GM23338 (cell line): ENCODE measurements at places on chromosomes 16 and 17.
A peak's percentile ranks its signal among the peaks of the same experiment; 100 is the strongest.

DNA sequence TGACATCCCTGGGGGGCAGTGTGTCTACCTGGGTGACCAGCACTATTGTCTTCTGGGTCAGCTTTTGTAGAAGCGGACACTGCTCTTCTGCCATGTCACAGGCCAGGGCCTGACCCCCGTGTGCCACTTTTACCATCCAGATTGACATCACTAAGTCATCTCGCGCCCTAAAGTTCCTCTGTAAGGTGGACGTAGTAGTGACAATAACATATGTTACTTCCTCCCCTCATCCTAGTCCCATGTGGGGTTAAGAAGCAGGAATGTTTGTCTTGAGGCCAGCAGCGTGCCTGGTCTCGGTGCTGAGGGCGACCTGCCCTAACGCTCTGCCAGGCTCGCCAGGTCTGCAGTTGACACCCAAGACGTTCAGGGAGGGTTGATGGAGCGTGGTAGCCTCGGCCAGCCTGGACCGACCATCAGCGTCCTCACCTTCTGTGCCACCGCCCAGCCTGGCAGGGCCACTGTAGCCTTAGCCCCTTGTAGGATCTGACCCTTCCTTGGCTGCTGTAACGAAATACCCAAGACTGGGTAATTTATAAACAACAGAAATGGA lies 20.7 kb downstream of the GAA start:
- no peak for DNase-seq

- no peak for DNase-seq
Observed at GRCh38 chr16:81625544-81626153, 153.4 kb upstream of the PLCG2 start.

- DNase-seq, result no peak
Observed at GRCh38 chr17:63954402-63955063, 18.2 kb downstream of the SCN4A start.

GRCh38 chr16:49158029-49158642 lies 123.5 kb downstream of the CBLN1 start:
- peak; percentile 87 for DNase-seq

DNA sequence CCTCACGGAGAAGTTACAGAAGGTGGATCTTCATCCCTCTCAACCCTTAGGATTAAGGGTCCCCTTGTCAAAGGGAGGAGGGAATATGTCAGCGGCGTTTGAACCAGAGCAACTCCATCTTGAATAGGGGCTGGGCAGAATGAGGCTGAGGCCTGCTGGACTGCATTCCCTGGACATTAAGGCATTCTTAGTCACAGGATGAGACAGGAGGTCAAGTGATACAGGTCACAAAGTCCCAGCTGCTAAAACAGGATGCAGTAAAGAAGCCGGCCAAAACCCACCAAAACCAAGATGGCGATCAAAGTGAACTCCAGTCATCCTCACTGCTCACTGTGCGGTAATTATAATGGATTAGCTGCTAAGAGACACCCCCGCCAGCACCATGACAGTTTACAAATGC lies 36.7 kb downstream of the RBFOX3 start:
- no peak for DNase-seq

DNA sequence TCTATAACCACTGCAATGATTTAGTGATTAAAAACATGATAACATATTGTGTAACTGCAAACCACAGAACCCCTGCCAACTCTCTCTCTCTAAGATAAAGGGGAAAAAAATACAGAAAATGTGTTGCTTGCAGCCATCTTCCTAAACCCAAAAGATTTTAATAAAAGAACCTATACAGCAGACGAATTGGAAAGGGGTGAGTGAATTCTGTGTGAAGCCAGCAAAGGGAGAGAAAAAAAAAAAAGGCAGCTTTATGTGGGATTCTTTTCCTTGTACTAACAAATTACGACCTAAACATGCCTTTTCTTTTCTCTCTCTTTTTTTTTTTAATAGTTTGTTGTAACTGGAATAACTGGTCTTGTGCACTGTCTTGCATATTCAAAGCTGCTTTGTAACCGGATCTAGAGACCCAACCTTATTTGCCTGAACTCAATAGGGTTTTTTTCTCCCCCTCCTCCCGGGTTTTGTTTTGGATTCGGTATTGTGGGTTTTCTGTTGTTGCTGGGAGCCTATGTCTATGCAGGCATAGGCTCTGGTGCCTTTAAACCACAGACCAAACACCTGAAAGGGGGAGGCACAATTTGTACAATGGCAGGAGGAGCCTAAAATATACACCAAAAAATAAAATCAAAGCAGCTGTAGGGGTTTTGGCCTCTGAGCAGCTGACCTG lies 7.0 kb upstream of the ZFHX3 start:
- peak; percentile 63 for DNase-seq

- no peak for DNase-seq
Observed at GRCh38 chr16:52529226-52529625, 17.7 kb downstream of the TOX3 start.

DNA sequence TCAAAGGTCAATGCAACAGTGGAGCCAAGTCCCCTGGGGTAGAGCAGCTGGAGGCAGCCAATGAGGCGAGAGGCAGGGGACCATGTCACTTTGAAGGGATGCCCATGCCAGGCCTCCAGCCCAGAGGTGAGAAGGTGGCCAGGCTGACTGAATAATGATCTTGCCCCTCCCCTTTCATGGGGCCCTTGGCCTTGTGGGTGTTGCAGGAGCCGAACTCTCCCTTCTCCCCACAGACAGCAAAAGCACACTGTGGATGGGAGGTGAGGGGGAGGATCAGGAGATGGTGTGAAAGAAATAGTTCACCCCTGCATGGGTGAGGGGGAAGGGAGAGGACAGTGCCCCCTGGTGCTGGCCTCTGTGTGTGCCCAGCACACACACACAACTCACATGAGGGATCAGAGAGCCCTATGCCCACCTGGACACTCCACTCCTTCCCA lies 15.8 kb upstream of the TBX21 start:
- DNase-seq, result peak; percentile 37

- peak; percentile 63 for DNase-seq
Observed at GRCh38 chr16:85675251-85675874, 13.4 kb downstream of the GINS2 start.

DNA sequence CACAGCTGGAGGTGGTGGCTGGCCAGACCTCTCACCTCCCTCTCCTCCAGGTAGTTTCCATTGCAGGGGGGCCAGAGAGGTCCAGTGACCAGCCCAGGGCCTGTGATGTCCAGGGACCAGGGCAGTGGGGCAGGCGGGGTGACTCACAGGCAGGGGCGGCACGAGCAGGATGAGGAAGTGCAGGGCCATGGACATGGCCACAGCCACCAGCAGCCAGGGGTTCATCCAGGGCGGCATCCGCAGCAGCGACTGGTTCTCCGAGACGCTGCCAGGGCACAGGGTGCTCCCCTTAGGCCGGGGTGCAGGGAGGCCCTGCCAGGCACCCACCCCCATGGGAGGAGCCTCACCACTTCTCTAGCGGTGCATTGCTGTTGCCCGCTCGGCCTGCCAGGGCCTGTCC lies 12.9 kb upstream of the P2RX1 start:
- DNase-seq, result no peak

DNA sequence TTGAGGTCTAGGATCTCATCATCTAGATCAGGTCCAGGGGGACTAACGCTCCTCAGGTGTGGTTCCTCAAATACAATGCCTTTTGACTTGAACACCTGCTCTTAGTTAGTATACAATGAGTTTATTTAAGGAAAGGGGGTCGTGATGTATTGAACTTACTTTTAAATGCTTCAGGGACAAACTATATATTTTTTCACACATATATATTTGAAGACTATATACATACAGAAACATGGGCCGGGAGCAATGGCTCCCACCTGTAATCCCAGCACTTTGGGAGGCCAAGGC lies 11.5 kb upstream of the USP32 start:
- no peak for DNase-seq

GRCh38 chr17:58452738-58453137 lies 35.4 kb upstream of the RNF43 start:
- no peak for DNase-seq

DNA sequence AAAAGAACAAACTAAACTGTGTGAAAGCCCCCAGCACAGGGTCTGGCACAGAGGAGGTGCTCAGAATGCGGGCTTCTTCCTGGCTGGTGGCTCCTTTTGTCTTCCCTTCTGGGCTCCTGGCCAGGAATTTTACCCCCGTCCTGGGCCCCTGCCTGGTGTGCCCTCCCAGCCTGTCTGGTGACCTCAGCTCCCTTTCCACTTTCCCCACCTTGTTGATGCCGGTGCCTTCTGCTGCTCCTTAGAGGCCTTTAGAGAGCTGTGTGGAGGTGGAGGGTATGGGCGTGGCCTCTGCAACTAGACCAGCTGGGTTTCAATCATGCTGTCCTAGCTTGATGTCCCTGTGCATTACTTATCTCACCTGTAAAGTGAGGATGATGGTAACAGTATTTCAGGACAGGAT lies 16.8 kb downstream of the PIRT start:
- DNase-seq, result no peak

GRCh38 chr16:11329071-11329491 lies 16.2 kb upstream of the RMI2 start:
- peak; percentile 90 for DNase-seq

GRCh38 chr17:82840431-82840831 lies 609 bp upstream of the ZNF750 start:
- peak; percentile 42 for DNase-seq

GRCh38 chr16:58128711-58129096 lies 477 bp downstream of the CFAP20 start:
- DNase-seq, result peak; percentile 55

- no peak for DNase-seq
Observed at GRCh38 chr17:77445760-77446532, 305.2 kb downstream of the SEC14L1 start.

GRCh38 chr16:58615280-58615679 lies 14.3 kb downstream of the CNOT1 start:
- DNase-seq, result no peak

DNA sequence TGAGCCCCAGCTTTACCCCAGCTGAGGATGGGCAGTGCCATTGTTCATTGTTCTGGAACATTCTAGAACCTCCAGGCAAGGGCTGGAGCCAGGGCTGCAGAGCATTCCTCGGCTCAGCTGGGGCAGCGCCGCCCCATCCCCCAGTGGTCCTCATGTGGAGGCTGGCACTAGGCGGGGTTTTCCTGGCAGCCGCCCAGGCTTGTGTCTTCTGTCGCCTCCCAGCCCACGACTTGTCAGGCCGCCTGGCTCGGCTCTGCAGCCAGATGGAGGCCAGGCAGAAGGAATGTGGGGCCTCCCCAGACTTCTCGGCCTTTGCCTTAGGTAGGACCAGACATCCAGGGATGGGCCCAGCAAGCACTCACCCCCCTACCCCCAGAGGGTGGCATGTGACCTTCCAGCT lies at the start of gene TMEM95:
Gene TMEM95 (plus strand): TSS at position 104 of the 400 bp plus-strand sequence. CDS start 49 bp downstream, at position 153.
- DNase-seq, result no peak

GRCh38 chr17:18956581-18956980 lies 4.6 kb downstream of the SLC5A10 start:
- no peak for DNase-seq

GRCh38 chr17:43822570-43823190 lies 10.3 kb downstream of the MPP3 start:
- DNase-seq, result no peak

DNA sequence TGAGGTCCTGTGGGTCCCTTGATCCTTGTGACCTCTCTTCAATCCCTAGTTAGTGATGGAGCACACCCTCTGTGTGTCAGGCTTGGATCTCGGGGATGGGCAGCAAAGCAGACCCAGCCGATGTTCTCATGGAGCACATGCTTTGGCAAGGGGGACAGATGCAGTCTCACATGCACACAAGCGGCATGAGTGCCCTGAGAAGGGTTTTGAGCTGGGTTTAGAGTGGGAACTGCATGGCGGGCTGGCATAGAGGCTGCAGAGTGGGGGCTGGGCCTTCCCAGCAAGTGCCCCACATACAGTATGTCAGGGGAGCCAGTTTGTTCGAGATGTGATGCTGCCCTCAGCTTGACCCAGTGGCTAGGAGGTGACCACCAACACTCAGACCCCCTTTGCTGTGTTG lies 41.6 kb downstream of the B9D1 start:
- no peak for DNase-seq

DNA sequence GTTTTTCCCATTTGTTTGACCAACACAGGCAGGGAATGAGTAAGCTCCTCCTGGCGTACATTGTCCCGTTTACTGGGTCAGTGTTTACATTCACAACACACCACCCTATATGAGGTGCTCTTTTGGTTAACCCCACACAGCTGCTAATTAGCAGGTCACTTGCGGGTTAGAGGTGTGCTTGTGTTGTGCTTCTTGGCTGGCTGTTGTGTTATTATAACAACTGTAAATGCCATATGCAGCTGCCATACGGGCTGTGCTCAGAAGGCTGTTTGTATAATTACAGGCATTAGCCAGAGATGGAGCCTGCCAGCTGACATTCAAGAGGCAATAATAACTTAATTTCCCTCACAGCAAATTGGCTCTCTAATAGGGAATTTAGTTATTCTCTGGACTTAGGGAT lies 205.1 kb upstream of the ELAC2 start:
- DNase-seq, result no peak

DNA sequence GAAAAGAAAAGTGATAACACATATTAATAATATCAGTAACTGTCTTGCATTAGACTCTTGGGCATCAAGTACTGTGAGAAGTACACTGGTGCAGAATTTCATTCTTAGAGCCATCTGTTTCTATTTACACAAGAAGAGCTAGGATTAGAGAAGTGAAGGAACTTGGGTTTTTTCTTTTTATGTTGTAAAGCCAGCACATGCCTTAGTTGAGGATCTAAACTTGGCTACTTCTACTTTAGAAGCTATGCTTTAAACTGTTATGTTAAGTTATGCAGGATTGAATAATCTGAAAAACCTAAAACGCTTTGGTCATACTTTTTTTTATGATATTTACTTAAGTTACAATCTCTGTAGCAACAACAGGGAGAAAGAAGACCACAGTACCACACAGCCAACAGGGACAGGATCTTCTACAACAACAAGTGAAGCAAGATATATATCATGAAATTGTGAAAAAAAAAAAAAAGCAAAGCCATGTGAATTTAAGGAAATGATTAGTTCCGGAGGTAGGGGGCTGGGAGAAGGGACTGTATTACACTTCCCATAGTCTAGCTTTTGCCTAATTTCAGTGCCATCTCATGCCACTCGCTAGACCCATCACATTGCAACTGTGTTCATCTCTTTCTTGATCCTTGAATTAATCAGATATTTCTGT lies 305.1 kb upstream of the GOT2 start:
- DNase-seq, result no peak

GRCh38 chr17:2271985-2272702 lies 31.4 kb downstream of the SMG6 start:
- no peak for DNase-seq

- no peak for DNase-seq
Observed at GRCh38 chr17:44267818-44268490, at the start of gene SLC4A1. SLC4A1 (minus strand) TSS chr17:44268135; CDS start chr17:44262866, 5,269 bp downstream.
